Fibroblast of skin of abdomen (primary cell): ENCODE measurements at places on chromosomes 5 and 9.

GRCh38 chr9:129567842-129568559 is 52.9 kb downstream of the C9orf50 start:
- DNase-seq = peak; percentile 74

GRCh38 chr9:71072587-71072986 is 48.8 kb downstream of the TRPM3 start:
- DNase-seq = no peak

DNA sequence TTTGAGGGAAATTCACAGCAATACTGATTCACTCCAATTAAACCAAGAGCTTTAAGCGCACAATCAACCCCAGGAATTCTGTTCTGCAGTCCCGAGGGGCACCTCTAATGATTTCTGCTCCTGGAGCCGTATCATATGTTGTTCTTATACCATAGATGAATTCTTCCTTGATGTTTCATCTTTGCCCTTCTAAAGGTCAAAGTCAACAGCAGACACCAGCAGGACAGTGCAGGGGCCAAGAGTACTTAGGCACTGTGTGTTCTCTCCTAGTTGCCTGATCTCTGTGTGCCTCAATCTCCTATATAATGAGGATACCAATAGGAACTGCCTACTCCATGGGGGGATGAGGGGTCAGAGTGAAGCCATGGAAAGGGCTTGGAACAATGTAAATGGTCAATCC is 16.5 kb downstream of the EPB41L4B start:
- no peak for DNase-seq

DNA sequence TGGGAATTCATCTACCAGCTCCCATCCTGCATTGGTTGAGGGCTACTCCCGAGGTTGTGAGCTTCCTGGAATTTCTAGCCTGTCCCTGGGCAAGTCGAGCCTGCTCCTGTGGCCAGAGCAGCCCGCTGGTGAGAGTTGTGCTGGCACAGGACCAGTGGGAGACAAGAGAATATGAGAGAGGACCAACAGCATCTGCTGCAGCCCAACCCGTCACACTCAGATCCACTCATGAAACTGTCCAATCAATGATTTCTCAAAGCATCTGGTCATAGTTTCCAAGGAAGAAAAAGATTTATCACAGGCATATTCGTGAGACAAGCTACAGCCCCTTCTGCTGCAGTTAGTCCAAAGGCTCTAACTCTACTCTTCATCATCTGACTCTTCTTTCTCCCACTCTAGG is 64.4 kb upstream of the RAI14 start:
- no peak for DNase-seq

DNA sequence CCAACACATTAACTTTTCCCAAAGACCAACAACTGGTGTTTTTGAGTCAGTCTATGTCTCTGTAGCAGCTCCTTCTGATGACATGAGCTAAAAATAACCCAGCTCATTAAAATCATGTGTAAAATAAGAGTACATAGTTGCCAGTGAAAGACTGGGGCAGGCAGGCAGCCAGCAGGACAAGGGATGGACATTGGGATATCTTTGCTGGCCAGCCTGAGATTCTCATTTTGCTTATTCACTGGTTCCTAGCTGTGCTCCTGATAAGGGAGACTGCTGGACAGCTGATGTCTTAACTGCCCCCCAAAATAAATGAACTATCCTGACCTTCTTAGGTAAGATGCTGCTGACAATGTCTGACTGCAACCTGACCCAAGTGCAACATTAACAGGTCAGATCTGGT is 33.9 kb downstream of the EPB41L4B start:
- DNase-seq = no peak

GRCh38 chr9:34552606-34552981 is 29.8 kb upstream of the ENHO start:
- no peak for DNase-seq

GRCh38 chr9:34086864-34087263 is 38.2 kb upstream of the UBAP2 start:
- DNase-seq = no peak

DNA sequence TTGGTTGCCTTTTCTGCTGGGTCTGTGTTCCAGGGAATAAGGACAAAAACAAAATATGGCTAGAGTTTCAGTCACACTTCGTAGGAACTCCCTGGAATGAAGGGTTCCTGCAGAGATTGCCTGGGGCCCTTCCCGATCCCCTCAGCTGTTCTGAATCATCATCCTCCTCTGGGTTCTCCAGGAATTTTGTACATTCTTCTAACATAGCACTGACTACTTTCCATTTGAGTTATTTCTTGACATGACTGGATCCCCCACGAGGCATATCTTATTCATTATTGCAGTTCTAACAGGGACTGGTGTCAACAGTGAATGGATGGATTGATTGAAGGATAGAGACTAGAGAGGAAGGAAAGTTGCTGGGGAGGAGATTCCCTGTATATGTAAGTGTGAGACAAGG is 49.2 kb upstream of the TNC start:
- DNase-seq = peak; percentile 96

- DNase-seq = no peak
Observed at GRCh38 chr5:151569132-151570046, 21.7 kb downstream of the FAT2 start.

GRCh38 chr9:128116104-128117083 is 11.1 kb downstream of the PTGES2 start:
- no peak for DNase-seq

DNA sequence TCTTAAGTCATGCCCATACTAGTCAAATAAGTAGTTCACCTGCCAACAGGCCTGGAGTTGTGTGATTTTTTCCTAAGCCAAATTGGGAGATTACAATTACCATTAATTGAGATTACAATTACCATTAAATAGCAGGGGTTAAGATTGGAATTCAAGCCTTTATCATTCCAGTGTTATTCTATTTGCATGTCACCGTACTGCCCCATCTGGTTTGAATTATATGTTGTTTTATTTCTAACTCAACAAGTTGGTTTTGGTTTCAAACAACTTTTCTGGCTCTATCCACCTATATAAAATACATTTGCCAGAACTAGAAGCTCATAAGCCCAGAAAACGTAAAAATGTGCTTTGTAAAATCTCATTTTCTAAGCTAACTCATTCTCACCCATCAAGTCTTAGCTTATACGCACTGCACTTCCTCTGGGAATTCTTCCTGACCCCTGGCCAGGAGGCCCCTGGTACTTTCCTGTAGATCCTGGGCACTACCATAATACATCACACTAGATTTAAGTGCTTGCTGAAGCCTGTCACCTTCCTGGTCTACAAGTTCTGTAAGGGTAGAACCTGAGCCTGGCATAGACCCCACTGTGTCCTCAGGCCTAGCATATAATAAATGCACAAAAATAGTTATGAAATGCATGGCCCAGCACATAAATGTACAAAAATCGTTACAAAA is 242.0 kb upstream of the TRPM3 start:
- DNase-seq = peak; percentile 71

GRCh38 chr5:154332451-154332850 is 113.3 kb upstream of the SAP30L start:
- DNase-seq = no peak

DNA sequence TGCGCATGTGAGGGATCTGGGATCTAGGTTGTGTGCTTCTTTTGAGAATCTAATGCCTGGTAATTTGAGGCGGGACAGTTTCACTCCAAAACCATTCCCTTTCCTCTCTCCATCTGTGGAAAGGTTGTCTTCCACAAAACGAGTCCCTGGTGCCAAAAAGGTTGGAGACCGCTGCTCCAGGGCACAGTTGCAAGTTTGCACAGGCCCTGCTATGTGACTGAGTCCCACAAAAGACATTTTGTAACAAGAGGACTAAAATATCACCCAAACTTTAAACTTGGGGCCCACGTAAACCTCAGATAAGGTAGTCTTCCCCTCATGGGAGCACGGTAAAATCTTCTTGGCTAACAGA is 5.8 kb upstream of the ZNF367 start:
- DNase-seq = no peak

DNA sequence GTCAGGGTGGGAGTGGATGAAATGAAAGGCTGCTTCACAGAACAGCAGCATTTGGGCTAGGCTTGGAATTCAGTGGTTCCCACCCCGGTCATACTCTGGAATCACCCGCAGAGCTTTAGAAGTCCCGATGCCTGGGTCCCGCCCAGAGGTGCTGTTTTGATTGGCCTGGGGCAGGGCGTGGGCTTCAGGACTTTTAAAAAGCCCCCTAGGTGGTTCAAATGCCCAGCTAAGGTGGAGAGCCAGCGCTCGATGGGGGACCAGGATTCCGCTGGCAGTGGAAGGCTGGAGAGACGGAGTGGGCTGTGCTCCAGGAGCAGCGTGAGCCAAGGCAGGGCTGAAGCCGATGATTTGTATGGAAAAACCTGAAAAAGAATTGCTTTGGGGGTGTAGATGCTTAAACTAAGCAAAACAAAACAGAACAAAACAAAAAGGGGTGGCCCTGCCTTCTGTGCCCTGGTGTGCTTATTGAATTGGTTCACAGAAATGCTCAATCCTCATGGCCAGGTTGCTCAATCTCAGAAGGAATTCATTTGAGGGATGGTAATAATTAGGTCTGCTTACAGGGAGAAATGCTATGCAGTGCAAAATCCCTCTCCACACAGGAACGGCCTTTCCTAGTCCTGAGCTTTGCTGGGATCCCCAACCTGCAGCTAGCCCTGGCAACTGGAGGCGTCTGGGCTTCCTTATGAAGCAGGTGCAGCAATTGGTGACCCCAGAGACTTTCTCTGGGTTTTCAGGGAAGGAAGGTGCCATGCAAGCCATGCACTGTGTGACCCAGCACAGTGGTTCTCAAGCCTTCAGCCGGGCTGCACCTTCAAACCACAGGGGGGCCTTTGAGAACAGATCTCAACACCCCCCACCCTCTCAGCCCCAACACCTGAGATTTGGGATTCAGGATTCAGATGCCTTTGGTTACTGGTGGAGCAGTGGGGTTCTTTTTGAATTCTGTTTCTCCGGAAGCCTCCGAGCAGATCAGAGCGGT is 174.0 kb upstream of the ZNF618 start:
- DNase-seq = no peak

DNA sequence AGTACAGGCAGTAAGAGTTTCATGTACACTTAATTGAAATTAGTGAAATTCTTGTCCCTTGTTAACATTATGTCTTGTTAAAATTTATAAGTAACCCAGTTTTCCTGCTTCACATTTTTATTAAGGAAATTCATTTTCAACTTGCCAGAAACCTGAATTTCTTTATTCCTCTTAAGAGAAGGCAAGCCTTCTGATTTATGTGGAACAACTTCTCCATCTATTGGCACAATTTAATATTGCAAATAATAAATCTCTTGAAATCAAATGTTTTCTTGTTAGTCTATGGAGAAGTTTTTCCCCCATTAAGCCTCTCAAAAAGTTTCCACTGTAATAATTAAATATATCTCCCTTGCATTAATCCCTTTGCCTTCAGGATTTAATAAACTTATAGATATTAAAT is 33.8 kb upstream of the ACO1 start:
- DNase-seq = peak; percentile 2

DNA sequence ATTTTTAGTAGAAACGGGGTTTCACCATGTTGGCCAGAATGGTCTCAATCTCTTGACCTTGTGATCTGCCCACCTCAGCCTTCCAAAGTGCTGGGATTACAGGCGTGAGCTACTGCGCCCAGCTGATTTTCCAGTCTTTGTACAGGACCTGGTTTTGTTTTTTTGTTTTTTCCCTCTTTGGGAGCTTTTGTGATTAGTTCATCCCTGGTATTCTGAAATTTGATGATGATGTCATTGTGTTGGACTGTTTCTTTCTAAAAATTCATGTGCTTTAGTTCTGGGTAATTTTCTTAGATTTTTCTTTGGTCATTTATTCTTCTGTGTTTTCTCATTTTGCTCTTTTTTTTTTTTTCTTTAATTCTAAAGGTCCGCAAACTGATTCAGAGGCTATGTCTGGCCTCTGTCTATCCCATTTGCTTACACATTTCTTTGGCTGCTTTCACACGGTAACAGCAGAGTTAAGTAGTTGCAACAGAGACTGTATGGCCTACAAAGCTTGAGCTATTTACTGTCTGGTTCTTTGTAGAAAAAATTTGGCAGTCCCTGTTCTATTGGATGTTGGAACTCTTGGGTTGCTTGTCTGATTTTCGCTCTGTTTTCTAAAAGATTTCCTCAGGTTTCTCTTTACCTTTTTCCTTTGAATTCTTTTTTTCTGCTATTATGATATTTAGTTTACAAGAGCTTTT is 24.8 kb downstream of the STX17 start:
- DNase-seq = peak; percentile 8

DNA sequence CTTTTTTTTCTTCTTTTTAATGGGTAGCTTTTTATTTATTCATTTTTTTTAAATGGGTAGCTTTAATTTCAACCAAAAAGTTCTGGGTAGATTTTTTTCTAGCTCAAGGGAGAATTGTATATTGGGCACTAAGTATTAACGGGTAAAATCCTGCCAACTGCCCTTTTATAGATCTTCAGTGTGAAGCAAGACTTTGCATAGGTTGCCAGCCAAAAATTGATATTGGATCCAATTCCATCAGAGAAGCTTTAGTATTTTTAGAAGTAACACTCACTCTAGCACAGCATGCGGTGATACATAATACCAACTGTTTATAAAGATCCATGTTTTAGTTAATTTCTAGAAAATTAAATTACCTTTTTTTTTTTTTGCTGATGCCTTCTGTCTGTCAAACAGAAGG is 49.8 kb downstream of the SH3GL2 start:
- DNase-seq = no peak

GRCh38 chr5:160325716-160326115 is 13.4 kb upstream of the CCNJL start:
- DNase-seq = no peak

DNA sequence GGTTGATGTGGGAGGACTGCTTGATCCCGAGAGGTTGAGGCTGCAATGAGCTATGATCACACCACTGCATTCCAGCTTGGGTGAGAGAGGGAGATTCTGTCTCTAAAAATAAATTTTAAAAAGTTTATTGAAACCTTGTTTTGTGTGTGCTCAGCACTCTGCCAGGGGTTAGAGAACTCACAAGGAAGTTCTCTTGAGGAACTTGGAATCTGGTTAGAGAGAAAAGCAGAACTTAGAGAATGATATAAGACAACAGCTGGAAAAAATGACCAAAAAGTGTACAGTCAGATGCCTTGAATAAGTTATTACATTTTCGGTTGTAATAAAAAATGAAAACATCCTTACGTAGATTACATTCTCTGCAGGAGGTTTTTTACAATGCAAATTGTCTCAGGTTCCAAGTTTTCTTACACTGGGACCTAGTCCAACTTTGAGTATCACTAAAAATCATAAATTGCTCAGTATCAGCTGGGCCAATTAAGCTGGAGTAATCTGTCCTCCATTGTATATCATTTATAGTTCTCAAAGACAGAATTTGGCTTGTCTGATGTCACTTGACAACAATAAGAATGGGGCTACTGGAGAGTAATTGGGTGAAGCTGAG is 21.7 kb upstream of the TENT2 start:
- no peak for DNase-seq

- DNase-seq = no peak
Observed at GRCh38 chr9:133794016-133794760, 56.0 kb upstream of the SARDH start.

DNA sequence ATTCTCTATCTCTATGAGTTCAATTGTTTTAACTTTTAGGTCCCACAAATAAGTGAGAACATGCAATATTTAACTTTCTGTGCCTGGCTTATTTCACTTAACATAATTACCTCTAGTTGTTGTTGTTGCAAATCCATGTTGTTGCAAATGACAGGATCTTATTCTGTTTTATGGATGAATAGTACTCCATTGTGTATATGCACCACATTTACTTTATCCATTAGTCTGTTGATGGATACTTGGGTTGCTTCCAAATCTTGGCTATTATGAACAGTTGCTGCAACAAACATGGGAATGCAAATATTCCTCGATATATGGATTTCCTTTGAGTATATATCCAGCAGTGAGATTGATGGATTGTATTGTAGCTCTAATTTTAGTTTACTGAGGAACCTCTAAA is 36.3 kb downstream of the MEGF9 start:
- no peak for DNase-seq
